ENCODE measurements at places on chromosomes 12 and 14.

GRCh38 chr12:6461401-6462233, 8.9 kb downstream of the VAMP1 start:
- DNase-seq: no peak

DNA sequence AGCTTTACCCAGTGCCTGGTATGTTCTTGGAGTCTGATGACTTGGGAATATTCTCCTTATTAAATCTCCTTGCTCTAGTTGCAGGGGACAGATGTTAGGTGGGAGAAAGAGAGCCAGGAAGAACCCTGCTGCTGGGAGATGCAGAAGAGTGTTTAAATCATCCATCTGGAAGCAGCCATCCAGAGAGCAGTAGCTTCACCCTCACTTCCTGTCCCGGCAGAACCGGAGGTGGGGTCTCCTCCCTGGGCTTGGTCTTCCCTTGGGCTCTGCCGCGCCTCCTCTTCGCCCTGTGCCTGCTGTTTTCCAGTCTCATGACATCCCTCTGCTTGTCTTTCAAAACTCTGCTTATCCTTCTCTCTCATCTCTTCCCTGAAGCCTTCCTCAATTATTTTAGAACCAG, 15.5 kb downstream of the B4GALNT3 start:
- DNase-seq: no peak

- DNase-seq: no peak
Measured at GRCh38 chr12:65634626-65635331, 189.5 kb upstream of the HMGA2 start.

DNA sequence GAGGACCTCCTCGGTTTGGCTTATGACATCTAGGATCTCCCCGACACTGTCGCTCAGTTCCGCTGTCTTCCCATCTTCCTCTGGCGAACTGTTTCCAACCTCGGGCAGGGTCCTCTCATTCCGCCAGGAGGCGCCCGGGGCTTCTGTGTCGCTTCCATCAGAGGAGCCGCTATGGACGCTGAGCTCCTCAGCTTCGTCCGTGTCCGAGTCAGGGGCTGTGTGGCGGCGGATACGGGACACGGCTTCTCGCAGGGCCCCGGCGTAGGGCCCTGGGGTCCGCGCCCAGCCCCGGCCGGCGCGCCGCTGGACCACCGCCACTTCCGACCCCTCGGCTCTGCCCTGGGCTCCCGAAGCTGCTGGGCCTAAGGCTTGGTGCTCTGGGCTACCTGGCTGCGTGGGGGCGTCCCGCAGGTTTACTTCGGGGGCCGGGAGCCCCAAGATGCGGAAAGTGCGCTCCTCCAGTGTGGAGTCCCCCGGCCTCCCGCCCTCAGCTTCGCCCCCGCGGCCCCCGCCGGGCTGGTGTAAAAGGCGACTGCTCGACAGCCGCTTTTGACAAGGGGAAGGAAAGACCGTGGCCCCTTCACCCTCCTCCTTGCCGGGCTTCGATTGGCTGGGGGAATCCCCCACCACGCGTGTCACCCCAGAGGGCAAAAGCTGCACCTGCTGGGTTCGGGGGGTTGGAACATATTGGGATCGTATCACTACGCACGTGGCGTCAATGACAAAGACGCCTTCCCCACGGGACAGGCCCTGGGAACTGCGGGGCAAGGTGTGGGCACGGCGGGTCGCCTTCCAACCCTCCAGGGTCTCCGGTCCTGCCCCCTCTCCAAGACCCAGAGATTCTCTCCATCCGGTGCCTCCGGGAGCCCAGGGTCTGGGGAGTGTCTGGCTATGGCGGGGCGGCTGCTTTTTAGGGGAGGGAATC, 2.1 kb downstream of the DDN start:
- peak; percentile 82 for DNase-seq

DNA sequence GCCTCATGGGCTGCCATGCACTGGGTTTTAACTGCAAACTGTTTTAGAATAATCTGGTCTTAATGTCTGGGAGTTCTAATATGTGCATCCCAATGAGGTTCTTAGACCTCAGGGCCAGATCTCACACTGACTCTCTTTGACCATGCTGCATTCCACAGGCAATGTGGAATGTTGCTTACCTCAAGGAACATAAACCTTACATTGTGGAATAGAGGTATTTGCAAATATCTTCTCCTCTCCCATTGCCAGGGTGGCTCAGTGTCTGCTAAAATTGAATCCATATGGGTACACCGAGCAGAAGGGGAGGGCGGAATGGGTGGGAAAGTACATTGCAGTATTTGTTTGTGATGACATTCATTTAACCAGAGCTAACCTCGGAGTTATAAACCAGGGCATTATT, 78.6 kb downstream of the CHST11 start:
- DNase-seq: no peak

GRCh38 chr12:94488463-94488862, 28.8 kb upstream of the CEP83 start:
- DNase-seq: no peak

- no peak for DNase-seq
Measured at GRCh38 chr12:107554941-107555340, 130.7 kb upstream of the PWP1 start.

DNA sequence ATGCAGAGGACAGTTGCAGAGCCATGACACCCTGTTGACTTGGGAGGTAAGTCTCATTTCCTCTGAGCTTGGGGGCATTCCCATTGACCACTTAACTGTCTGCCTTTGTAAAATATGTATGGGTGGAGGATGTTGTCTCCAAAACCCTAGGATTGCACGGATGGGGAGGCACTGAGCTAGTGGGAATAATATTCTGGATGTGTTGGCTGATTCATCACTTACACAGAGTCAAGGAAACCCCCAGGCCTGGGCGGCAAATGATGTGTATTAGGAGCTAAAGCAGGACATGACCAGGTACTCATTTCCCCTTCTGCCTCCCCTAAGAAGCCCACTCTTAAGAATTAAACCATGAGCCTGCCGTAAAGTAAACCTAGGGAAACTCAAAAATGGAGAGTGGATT, 319.4 kb downstream of the VRK1 start:
- DNase-seq: no peak

- DNase-seq: no peak
Measured at GRCh38 chr12:124513297-124513867, 54.0 kb downstream of the NCOR2 start.

GRCh38 chr14:21868442-21869046, 194.9 kb upstream of the OR4E1 start:
- DNase-seq: peak; percentile 64

Measured in mesothelial cell of epicardium (in vitro differentiated cells).